ENCODE measurements at places on chromosomes 11 and 22.

- H3K36me3 ChIP-seq, result no peaks in the 10 kb centered on the region
- H3K4me1 ChIP-seq, result peaks cover 22% of the 10 kb centered on the region
- H3K27ac ChIP-seq, result no peak overlapping the region
- H3K4me3 ChIP-seq, result no peak overlapping the region
These were observed 15.6 kb upstream of the SHISAL1 start for GRCh38 chr22:44328326-44328725.

- no peak for DNase-seq
- peaks cover 7% of the 10 kb centered on the region for H3K27me3 ChIP-seq
- H3K27ac ChIP-seq, result no peak overlapping the region
- H3K36me3 ChIP-seq, result no peaks in the 10 kb centered on the region
These were observed 17.2 kb upstream of the BMAL1 start for GRCh38 chr11:13260201-13260962.

DNA sequence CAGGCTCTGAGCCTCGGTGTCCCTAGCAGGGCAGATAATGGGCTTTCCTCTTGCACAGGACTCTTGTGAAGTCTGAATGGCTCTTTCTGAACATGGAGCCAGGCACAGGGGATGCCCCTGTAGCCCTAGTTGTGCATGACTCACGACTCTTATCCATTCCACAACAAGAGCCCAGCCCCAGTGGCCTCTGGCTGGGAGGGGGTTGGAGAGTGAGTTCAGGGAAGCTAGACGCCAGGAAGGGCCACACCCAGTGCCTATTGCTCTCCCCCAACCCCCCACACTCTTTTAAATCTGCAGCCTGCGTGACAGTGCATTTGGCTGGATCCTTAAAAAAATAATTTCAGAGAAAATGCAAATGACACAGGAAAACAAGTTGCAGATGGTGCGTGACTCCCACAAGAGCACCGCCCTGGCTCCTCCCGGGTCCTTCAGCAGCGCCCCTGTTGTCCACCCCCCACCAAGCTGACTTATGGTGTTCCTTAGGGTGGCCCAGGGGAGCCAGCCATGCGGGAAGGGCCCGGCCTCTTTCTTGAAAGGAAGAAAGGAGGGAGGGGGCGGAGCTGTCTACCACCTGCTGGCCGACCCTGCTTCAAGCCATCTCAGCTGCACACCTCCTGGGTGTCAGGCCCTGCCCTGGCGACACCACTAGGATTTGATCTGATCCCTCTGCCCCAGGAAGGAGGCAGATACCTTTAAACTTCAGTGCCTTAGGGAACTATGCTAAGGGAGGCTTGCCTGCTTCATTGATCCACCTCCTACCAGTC, 74.7 kb downstream of the MN1 start:
- no peak for DNase-seq
- H3K4me3 ChIP-seq, result no peak overlapping the region
- no peak overlapping the region for H3K27ac ChIP-seq
- no peaks in the 10 kb centered on the region for H3K36me3 ChIP-seq
- H3K27me3 ChIP-seq, result peaks cover 6% of the 10 kb centered on the region
- H3K4me1 ChIP-seq, result no peaks in the 10 kb centered on the region

DNA sequence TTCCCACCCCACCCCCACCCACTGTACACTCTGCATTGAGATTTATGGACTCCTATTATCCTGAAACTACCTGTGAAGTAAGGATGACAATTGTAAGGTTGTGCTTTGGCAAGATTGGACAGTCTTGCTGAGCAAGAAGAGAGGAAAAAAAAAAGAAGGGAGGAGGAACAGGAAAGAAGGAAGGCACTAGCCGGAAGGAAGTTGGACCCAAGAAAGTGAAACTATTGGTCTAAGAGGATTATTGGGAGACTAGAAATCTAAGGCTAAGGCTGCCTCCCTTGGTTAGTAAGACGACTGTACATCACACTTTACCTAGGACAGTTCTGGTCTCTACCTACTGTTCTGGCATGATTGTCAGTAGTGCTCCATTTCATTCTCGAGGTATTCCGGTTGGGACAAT, 12.1 kb upstream of the TRIM44 start:
- H3K27me3 ChIP-seq, result peaks cover 51% of the 10 kb centered on the region
- no peak overlapping the region for H3K4me3 ChIP-seq
- H3K27ac ChIP-seq, result no peak overlapping the region
- no peaks in the 10 kb centered on the region for H3K36me3 ChIP-seq
- DNase-seq, result no peak

DNA sequence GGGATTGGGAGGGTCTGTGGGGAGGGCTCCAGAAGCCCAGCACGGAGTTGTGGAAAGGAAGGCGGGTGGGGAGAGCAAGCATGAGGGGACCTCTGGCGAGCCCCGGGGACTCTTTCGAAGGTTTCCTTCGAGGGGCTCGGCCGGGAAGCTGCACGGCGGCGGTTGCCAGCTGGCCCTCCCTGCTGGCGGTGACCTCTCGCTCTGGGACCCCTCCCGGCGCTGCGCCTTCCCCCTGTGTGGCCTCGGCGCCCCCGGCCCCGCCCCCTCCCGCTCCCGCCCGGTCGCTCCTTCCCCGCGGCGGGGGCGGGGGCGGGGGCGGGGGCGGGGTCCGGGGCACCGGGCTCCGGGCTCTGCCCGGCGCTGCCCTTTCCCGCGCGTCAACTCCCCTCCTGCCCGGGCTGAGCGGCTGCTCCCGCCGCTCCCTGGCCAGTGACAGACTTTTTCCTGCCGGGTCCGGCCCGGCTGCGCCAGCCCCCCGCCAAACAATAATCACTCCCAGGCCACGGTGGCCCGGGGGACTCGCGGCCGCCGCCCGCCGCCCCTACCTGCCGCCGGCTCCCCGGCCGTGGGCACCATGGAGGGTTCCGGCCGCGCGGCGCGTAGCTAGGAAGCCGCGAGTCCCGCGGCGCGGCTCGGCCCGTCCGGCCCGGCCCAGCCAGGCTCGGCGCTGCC, 941 bp downstream of the CLCF1 start:
- peaks cover 42% of the 10 kb centered on the region for H3K4me1 ChIP-seq
- no peak overlapping the region for H3K4me3 ChIP-seq
- H3K36me3 ChIP-seq, result no peaks in the 10 kb centered on the region
- peaks cover 34% of the 10 kb centered on the region for H3K27me3 ChIP-seq

Measured in activated CD4-positive, alpha-beta T cell treated with anti-CD3 and anti-CD28 coated beads for 36 hours (primary cell).